ENCODE measurements at places on chromosomes 2 and 18.

DNA sequence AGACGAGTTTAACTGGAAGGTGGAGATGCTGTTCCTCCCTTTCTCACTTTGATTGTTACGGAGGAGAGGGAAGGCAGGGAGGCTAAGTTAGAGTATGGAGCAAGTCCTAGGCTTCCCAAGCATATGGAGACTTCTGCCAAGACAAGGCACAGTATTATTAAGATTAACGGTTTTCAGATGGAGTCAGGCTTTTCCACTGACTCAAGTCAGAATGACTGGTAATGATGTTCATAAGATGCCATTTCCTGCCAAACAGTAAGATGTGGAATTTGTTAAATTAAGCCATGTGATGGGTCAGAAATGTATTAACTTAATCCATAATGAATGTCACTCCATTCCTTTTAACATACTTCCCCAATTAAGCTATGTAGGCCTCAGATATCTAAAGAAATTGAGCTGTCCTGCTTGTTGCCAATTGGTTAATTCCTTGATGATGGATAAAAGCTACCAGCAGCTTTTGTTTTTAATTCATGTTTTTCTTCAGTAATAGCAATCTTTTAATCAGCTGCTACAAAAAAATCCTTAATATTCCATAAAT lies 383.7 kb downstream of the ZNF521 start:
- no peak for DNase-seq

DNA sequence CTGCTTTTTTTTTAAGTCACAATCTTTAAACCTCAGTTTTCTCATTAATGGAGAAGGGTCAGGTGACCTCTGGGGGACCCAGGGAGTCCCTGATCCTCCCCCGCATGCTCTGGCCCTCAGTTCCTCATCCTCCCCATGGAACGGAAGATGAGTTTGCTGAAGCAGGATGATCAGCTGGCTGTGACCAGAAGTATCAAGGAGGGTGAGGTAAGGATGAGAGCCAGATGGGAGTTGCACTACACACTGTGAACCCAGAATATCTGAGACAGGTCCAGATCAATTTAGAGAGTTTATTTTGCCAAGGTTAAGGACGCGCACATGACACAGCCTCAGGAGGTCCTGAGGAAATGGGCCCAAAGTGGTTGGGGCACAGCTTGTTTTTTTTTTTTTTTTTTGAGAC lies 3.8 kb downstream of the CATIP start:
- DNase-seq: peak; percentile 18

DNA sequence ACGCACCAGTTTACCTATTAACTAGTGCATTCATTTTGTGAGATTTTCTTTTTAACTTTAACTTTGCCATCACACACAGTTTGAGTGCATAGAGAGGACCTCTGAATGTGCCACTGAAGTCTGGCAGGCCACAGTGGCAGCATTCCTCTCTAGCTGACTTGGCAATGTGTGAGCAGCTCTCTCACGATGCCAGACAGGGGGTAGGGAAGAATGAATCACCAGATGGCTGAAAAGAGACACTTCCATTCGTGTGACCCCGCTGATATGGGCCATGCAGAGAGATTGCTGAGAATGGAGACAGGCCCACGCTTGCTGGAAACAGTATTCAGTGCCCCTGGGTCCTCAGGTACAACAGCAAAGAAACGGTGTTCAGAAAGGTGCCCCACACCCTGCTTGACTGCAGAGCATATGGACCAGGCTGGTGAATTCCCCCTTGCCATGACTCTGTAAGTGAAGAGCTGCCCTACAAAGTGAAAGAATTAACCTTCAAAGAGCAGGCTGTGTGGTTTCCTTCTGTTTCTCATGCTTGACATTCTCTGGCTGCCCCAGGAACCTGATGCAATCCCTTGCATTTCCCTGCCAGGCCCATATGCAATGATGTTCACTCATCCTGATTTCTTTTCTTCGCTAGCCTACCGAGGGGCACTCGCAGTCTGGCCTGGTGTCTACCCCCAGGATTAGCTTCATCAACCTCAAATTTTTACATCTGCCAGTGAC lies 236.1 kb downstream of the CDH20 start:
- DNase-seq: no peak

DNA sequence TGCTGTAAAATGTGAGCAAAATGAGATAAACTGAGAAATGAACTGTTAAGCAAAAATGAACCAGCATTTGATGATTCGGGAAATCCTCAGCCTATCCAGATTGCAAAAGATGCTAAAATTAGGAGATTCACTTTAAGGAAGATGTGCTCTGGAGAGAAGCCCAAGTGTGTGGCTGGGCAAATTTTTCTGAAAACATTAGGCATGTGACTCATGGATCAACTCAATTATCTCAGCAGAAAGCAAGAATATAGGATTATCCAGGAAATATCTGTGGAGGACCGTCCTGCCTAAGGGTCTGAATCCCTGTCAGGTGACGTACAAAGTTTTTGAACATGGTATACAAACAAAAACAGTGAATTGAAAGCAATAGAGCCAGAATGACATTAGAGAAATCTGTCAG lies 1268.3 kb upstream of the TMEFF2 start:
- DNase-seq: no peak

DNA sequence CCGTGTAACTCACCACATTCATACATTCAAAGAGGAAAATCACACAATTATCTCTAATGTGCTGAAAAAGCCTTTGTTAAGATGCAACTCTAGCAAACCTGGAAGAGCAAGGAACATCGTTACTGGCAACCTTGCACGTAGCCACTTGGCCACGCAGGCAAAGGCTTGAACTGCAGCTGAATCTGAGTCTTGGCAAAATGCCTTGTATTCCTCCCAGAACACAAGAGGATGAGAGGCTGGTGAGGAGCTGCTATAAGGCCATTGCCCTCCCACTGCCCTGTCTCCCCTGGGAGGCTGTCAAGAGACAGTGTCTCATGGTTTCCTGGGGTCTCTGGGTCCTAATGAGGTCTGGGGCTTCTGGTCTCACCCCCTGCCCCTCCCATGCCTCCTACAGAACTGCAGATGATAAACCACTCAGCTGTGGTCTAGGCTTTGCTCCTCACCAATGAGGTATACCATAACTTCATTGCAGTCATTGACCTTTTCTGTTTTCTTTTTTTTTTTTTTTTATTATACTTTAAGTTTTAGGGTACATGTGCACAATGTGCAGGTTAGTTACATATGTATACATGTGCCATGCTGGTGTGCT lies 141.4 kb downstream of the SPP2 start:
- DNase-seq: no peak

GRCh38 chr18:11981543-11982366 lies 448 bp downstream of the IMPA2 start:
- peak; percentile 28 for DNase-seq

DNA sequence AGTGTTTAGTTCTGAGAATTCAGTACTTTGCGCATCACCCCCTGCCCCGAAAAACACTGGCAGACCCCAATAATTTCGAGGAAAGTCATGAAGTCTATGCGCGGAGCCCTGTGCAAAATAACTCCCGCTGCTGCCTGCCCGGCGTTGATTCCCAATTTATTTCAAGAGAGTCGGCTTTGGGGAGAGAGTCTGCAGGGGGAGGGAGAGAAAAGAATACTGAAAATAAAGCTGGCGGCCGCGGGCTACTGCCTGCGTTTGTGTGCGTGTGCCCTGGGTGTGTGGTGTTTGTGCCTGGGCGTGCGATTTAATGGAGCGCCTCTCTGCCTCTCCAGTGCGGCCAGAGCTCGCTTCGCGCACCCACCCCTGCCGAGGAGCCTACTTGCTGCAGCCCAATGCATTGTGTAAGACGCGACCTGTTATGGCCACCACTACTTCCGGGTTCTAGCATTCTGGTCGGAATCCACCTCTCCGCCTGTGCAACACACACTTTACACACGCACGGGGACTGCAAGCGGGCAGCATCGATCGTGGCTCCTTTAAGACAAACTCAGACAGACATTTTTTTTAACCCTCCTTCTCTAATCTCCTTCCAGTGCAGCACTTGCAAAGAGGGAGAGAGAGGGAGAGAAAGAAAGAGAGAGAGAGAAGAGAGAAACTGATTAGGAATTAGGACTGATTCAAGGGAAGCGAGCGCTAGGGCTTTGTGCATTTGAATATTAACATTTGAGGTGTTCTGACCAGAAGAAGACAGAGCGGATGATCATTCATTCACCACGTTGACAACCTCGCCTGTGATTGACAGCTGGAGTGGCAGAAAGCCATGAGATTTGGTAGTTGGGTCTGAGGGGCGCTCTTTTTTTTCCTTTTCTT lies at the start of gene MEIS1:
Gene MEIS1, plus strand, starts transcription at position 447 of the 870 bp plus-strand sequence. CDS start 732 bp downstream, outside the sequence.
- peak; percentile 79 for DNase-seq

- DNase-seq: no peak
Measured at GRCh38 chr2:82043867-82044266, 1739.3 kb upstream of the LRRTM1 start.

GRCh38 chr2:37812941-37813730 lies 112.0 kb upstream of the RMDN2 start:
- no peak for DNase-seq

GRCh38 chr2:196849895-196850294 lies 40.7 kb upstream of the C2orf66 start:
- no peak for DNase-seq

GRCh38 chr2:201639205-201639604 lies 4.1 kb downstream of the TMEM237 start:
- DNase-seq: no peak

DNA sequence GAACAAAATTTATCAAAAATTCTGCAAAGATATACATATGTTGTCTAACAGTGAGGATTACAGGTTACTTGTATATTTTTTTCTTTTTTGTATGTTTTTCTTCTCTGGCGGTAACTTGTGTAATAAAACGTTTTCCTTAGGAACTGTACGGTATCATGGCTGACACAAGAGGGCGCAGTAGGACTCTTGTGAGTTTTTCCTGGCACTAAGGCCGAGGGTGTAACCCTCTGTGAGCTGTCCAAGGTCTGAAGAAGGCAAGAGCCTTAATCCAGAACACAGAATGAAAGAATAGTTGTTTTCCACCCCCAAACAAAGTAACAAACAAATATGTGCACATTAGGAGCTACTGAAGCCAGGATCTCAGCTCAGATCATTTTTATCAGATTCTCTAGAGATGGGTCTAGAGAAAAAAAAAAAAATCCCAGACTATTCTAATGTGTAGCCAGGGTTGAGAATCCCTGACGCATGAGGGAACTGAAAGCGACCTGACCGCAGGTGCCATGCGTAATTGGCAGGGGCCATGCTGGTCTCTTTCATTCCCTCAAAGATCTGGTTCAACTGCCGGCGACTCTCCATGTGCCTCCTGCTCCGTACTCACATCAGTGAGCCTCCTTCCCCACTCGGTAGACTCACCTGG lies 27.0 kb downstream of the TMEM200C start:
- DNase-seq: no peak

DNA sequence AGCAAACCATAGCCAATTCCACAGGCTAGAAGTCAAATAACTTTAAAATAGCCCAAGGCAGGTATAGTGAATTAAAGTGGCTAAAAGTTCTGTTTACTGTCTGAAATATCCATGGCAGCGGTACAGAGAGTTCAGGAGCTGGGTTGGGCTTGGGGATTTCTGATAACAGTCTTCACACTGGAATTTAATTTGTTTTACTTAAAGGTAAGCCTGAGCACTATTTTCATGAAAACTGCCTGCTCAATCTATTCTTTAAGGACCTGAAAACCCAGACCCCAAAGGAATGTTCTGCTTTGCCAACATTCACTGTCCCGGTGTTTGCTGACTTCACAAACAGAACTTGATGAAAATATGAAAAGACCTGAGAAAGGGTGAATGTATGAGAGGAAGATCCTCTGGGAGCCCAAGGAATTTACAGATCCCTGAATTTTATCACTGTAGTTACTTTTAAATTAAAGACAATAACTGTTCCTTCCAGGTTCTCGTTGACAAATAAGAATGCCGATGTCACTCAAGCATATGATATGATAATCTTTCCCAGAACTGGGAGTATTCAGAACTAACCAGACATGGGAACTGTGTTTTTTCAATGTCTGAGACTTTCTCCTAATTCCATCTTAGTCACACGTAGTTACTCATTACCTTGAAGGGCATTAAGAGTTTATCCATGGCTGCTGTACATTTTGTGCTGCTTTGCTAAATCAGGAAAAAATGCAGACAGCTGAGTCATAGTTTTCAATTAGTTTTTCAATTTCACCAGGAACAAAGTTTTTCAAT lies 28.3 kb upstream of the ITGB6 start:
- no peak for DNase-seq

- DNase-seq: no peak
Measured at GRCh38 chr18:51290860-51291259, 93.4 kb upstream of the MEX3C start.

GRCh38 chr2:172113617-172114016 lies 10.9 kb upstream of the DLX2 start:
- no peak for DNase-seq

GRCh38 chr2:228048838-228049490 lies 132.5 kb downstream of the SPHKAP start:
- DNase-seq: no peak

DNA sequence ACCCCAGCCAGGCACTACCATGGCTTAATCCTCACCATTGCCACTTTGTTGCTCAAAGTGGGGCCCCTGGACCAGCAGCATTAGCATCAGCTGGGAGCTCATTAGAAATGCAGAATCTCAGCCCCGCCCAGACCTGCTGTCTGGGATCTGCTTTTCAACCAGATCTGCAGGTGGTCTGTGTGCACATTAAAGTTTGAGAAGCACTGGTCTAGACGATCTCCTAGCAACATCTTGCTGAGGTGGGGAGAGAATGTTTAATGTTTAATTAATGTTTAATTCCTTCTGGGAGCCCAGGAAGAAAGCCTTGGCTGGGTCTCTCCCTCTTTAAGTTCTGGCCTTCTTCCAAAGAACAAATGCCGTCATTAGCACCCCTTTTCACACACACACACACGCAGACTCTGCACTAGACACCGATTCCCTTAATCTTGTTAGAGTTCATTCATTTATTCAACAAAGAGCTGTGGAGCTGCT lies 53.7 kb downstream of the EDAR start:
- DNase-seq: no peak

DNA sequence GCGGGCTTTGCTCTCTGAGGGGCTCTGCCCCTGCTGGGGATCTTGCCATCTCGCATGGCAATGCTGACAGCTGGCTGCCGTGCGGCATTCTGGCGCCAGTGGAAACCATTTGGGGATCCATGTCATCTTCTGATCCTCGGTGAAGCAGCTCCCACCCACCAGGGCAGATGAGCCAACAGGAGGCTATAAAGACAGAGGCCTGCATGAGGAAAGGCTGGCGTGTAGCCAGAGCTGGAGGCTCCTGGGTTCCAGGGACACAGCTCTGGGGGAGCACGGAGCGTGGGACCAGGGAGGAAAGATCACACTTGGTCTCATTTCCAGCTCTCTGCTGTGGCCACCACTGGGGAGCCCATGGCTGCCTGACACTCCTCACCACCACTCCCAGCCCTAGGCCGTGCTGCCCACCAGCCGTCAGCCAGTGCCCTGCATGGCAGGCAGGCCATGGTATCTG lies 145.8 kb downstream of the ZFP36L2 start:
- DNase-seq: no peak

DNA sequence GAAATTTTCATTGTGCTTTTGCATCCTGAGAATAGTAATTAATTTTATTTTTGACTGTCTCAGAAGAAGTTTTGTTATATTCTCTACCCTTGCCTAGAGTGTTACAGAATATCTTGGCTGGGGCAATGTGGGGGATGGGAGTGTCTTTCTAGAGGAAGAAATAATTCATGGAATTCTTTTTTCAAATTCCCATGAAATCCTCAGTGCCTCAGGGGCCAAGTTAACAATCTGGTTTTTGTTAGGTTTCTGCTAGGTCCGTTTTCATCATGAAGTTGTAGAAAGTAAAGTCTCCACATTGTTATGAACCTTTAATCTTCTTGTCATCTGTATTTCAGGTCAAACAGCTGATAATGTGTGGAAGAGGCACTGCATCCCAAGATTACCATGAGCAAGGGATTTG lies 145.6 kb upstream of the GYPC start:
- no peak for DNase-seq

- no peak for DNase-seq
Measured at GRCh38 chr2:195575879-195576401, 81.1 kb upstream of the SLC39A10 start.

- DNase-seq: no peak
Measured at GRCh38 chr2:60283626-60284025, 269.8 kb downstream of the BCL11A start.
